T-helper 2 cell treated with Interferon-gamma antibody and Interleukin-4, amounts not matched to agents 5 μg/mL and 100 μg/mL, for 36 hours (primary cell): ENCODE measurements at places on chromosomes 6 and 20.

DNA sequence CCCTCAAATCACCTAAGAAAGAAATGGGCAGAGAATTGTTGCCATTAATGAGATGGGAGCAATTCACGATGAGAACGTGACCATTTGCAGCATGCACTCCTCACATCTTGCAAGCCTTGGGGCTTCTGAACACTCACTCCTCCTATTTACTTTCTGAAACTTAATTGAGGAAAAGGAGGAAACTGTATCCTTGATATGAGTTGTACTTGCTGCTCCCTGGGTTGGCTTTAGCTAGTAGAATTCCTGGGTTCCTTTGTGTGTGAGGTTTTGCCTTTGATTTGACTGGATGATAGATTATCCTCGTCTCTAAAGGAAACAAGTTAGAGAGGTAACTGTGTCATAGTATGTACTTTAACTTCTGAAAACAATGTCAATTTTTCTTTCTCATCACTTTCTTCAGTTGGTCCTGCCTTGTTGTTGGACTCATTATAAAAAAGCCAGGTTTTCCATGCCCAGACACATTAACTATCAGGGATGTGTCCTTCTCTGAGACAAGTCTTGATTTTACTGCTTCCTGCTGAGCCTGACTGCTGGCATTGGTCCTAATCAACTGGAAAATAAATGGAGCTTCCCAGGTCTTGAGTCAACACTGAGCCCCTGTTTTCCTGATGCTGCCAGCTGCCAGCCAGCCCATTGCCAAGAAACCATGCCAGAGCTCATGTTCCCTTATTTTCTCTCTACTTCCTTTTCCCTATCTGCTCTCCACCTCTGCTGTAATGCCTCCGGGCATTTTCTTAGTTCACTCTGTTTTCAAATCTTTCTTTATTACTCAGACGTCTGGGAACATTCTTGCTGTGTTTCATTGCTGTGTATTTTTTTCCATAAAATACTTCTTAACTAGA, 6.0 kb upstream of the MRAP2 start:
- DNase-seq, result no peak

DNA sequence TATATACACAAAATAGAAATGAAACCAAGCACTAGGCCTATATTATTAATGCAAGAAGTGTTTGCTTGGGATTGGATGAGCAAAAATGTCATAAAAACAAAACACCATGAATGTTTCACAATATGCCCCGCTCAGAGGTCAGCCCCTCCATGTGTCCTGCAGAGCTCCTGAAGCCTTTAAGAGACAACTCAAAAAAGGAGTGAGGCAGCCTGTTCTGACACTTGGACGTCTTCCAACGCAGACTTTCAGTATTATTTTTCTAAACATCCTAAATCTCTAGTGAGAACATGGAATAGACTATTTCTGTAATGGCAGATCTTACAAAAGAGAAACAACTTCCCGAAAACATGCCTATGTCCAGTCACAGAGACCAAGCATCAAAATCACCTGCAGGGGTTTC, 322.6 kb downstream of the PRKN start:
- DNase-seq, result no peak

- DNase-seq, result no peak
These were observed 10.7 kb upstream of the ULBP3 start for GRCh38 chr6:150079604-150080003.

GRCh38 chr6:47483516-47483852, 5.9 kb downstream of the CD2AP start:
- no peak for DNase-seq

DNA sequence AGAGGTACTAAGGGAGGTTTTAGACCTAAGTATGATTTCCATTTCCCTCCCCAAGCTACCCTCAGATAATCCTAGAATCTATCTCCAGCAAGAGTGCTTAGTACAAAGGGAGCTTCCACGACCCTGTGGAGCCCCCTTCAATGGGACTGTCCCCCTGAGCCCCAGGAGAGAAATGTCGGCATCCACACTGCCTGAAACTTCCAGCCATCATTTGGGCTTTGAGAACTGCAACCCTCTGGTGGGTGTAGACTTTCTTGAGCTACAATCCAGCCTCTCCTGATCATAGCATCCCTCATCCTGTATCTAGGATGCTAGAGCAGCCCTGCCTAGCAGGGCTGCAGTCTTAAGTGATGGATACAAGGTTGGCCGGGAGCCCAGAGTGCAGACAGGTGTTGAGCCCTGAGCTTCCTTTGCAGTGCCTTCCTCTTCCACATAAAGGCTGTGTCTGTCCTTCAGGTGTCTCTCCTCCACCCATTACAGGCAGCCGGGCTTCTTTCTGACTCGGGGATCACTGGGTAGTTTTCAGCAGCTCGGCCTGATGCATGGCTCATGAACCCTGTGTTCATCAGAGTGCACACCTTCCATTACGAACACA, 424.5 kb downstream of the PREX1 start:
- DNase-seq, result no peak
